NK-92 treated with Interleukin-12 subunit alpha and Interleukin-12 subunit beta, amount 100 ng/mL, for 24 hours (cell line): ENCODE measurements at places on chromosomes 2 and 18.

GRCh38 chr2:25332571-25332970 lies 9.2 kb downstream of the DNMT3A start:
- no peak for DNase-seq

GRCh38 chr18:8766559-8767293 lies 61.4 kb downstream of the MTCL1 start:
- DNase-seq, result no peak

DNA sequence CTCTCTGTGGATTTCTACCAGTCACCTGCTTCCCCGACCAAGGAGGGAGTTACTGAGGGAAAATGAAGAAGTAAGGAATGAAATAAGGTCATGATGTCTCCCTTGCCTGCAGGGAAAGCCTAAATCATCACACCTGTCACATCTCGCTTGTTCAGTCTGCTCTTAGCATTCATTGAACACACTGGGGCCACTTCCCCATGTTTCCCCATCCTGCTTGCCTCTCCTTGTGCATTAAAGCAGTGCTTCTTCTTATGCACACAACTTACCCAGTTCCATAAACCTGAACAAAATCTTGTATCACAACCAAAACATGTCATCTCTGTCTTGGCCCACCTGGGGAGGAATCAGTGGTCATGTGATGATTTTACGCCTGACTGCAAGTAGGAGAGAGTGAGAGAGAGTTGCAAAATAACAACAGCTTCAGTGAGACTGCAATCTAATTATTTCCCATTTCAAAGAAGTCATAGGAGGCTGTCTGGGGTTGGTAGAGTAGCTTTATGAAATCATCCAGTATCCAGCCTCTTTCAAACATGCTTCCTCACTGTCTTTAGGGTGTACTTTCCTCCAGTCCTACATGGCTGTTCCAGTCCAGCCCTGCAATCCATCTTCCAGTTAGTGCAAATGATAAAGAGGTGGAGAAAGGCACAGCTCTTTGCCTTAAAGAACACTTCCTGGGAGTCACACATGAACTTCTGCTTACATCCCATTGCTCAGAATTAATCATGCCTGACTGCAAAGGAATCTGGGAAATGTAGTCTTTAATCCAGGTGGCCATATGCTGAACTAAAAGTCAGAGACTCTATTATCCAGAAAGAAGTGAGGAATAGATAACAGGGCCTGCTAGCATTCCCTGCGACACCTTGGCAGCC lies 220.1 kb downstream of the HAUS1 start:
- no peak for DNase-seq

DNA sequence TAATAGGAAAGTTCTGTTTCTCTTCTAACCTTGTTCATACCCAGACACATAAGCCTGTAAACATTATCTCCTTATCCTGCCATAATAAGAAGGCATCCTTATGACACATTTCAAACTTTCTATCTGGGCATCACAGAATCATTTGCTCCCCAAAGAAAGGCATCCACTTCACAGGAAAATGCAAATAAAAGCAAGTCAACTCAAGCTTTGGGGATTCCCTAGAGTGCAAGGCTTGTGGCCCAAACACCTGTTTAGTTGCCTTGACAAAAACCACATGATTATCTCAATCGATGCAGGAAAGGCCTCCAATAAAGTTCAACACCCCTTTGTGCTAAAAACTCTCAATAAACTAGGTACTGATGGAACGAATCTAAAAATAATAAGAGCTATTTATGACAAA lies 195.7 kb upstream of the GALNT5 start:
- no peak for DNase-seq

DNA sequence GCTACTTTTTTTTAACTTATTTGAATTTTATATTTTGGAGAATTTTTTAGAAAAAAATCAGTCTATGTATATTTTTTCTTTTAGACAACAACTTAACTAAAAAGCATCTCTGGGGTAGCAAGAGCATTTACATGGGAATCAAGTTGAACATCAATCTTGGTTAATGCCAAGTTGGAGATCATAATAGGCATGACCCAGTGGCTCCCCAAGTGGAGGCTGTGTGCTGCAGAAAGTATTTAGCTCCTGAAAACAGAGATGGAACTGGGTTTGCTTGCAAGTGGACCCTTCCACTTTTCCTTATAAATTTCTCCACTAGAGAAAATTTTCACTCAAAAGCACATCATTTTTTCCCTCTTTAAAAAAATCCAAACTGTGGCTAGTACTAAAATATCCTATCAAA lies 23.9 kb upstream of the CAVIN2 start:
- no peak for DNase-seq

- no peak for DNase-seq
These were observed 1.2 kb downstream of the REV1 start for GRCh38 chr2:99488539-99489062.

GRCh38 chr2:206456078-206456754 lies 12.9 kb downstream of the ADAM23 start:
- no peak for DNase-seq

- peak; percentile 5 for DNase-seq
These were observed 59.0 kb downstream of the TPGS2 start for GRCh38 chr18:36769611-36770314.

GRCh38 chr2:230224458-230224857 lies 1.1 kb upstream of the SP140 start:
- no peak for DNase-seq

DNA sequence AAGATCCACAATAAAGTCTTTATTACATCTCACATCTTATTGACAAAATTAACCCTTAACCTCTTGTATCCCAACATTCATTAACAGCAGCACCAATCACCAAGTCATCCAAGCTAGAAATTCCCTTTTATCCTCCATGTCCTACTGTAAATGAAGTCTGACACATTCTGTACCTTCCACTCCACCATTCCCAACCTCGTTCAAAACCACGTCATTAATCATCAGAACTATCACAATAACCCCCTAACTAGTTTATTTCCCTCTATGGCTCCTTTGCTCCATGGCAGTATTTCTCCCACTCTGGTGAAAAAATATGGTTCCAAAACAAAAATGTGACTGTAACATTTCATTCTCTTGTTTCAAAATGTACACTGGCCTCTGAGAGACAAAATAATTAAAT lies 1626.2 kb downstream of the LRP1B start:
- no peak for DNase-seq

- no peak for DNase-seq
These were observed 4.3 kb upstream of the TFCP2L1 start for GRCh38 chr2:121289271-121289670.

- DNase-seq, result no peak
These were observed 55.6 kb upstream of the RBM44 start for GRCh38 chr2:237743024-237743423.

GRCh38 chr2:138494265-138494966 lies 7.2 kb upstream of the SPOPL start:
- no peak for DNase-seq

DNA sequence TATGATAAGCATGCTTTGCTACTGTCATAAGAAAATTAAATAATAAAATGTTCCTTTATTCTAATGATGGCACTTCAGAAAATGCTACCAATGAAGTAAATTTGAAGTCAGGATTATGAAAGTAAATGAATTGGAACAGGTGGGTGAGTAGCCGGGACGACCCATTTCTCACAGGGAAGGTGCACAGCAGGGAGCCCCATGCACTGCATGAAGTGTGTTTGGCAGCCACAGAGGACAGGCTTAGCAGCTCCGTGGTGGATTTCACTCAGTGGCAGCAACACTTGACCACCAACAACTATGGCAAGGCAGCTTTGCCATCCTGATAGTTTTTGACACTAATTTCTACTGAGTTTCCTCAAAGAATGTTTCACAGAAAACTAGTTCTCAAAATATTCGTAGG lies 146.3 kb downstream of the ATL2 start:
- no peak for DNase-seq

DNA sequence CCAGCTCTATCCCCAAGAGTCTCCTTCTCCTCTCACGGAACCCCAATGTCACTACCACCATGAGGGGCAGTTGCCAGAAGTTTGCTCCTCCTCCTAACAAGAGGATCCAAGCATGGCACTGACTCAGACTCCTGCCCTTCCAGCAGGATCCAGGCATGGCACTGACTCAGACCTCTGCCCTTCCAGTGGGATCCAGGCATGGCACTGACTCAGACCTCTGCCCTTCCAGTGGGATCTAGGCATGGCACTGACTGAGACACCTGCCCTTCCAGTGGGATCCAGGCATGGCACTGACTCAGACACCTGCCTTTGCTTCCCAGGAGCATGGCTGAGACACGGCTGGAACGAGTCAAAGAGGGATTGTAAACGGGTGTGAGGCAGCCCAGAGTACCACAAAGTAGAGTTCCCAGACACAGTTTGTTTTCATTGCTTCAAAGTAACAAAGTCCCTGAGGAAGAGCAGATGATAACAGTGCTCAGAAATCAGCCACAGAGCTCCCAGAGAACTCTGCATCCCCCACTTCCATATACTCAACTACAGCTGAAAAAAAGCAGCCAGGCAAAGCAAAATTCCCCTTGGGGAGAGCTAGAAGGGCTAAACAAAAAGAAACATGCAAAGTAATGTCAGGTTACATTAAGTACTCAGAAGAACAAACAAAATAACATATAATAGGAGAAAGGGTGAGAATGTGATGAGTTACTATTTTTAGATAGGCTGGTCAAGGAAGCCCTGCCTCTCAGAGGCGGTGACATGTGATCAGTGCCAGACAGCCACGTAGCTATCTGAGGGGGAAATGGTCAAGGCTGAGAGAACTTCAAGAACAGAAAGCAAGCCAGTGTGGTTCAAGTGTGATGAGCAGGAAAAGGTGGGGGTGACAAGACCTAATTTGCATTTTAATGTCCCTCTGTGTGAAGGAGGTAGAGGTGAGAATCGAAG lies 3.0 kb downstream of the BUB1 start:
- DNase-seq, result peak; percentile 79

GRCh38 chr2:209834767-209835166 lies 63.1 kb downstream of the UNC80 start:
- DNase-seq, result no peak

DNA sequence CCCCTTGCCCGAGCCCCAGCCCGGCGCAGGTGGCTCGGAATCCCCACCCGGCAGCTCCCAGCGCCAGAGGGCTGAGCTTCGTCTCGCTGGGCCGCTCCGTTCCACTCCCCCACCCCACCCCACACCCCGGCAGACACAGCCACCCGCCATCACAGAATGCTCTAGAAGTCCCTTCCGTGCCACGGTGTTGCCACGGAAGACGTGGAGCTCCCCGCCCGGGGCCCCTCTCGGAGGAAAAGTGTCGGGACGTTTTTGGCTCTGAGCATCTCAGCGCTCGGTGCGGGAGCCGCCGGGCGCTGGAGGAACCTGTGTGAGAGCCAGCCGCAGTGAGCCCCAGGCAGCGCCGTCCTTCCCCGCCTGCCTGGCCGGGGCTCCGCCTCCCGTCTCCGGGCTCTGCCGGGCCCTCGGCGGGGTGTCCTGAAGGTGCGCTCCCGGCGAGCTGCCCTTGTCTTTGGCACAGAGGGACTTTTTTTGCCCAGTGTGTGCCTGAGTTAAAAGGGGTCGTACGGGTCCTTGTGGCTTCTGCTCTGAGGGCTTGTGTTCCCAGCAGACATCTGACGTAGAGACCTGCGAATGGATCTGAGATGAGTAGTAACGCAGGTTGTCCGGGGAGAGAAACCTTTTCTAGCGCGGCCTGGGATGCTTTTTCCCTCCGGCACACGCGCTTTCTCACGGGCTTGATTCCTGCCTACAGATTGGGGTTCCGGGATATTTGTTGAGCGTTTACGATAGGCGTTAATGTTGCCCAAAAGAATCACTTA lies 1.8 kb downstream of the ZCCHC2 start:
- DNase-seq, result peak; percentile 68

- no peak for DNase-seq
These were observed 16.6 kb downstream of the MALT1 start for GRCh38 chr18:58687871-58688308.

DNA sequence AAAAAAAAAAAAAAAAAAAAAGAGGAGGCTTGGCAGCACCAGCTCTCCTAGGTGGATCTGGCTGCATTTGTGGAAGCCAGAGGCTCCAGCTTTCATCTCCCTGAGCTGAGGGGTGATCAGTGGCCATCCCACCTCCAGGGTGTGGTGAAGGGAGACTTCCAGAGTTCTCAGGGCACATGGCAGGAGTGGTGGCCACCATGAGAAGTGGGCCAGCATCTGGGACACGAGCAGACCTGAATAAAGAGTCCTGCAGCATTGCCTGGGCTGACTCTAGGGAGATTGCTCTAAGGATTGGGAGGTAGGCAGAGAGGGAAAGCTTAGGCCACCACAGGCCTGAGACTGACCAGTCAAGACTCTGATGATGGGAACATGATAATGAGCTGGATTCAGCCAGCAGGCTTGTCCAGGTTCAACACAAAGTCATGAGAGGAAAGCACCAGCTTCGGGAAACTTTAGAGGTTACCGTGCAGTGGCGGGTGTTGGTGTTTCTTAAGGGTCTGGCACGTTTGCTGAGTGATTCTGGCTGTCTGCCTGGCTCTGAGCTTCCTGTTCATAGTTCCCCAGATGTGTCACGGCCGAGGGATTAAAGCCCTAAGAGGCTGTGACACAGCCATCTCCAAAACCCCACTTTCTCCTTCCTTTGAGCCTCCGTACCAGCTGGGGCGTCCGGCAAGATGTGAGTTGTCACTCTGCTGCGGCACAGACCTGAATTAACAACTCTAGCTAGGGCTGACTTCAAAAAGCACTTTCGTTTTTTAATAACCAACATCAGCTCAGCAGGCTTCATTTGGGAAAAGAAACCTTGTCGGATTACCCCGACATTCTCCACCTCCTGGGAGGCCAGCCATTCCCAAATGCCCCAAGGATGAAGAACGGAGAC lies 38.3 kb upstream of the IL1R1 start:
- DNase-seq, result no peak

DNA sequence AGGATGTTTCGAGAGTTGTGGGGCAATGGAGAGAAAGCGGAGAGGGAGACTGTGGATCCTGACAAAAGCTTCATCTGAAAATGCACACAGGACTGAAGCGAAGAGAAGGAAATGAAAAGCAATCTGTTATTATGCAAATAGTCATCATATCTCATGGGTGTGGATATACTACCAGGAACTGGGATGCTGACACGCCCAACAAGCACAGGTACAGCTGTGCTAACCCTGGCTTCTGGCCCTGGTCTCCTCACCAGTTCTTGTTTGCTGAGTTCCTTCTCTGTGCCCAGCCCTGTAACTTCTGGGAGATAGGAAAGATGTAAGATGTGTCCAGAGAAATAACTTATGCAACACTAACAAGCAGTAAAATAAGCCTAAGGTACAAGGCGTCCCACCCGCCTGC lies 358.8 kb downstream of the CMPK2 start:
- DNase-seq, result no peak
